ENCODE measurements at places on chromosomes 2 and 18.

DNA sequence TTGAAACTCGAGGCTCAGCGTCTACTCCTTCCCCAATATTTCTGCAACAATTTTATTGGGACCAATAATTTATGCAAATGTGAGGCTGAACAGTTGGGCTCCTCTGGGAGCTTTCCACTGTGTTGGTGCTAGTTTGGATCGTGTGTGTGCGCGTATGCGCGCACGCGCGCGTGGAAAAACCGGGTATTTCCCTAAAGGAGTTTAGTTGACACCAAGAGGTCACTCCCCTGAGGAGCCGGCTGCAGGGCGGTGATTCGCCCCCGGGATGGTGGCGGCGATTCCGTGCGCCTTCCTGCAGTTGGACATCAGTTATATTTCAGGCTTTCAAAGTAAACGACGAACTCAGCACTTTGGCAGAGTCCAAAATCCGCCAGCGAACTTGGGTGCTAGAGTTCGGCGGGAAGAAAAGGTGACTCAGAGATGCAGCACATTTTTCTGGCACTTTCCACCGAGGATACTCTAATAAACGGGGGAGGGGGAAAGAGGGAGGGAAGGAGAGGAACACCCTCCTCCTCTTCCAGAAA is 186.5 kb upstream of the FANCL start:
- DNase-seq = no peak

DNA sequence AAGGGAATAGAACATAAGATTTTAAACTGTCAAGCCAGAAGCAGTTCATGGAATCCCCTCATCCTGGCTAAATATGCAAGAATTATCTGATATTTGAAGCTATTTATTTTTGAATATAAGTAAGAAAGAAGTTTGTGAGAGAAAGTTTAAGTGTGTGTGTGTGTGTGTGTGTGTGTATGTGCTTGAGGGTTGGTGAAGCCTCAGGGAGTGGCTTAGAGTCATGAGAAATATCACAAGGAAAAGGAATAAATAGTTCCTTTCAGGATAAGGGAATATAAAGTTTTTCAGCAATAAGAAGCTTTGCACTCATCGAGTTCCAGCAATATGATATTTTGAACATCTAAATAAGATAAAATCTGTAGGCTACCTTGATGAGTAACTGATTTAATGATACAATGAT is 359.6 kb downstream of the MEIS1 start:
- no peak for DNase-seq

- DNase-seq = no peak
Observed at GRCh38 chr18:6222271-6222670, 192.4 kb downstream of the L3MBTL4 start.

DNA sequence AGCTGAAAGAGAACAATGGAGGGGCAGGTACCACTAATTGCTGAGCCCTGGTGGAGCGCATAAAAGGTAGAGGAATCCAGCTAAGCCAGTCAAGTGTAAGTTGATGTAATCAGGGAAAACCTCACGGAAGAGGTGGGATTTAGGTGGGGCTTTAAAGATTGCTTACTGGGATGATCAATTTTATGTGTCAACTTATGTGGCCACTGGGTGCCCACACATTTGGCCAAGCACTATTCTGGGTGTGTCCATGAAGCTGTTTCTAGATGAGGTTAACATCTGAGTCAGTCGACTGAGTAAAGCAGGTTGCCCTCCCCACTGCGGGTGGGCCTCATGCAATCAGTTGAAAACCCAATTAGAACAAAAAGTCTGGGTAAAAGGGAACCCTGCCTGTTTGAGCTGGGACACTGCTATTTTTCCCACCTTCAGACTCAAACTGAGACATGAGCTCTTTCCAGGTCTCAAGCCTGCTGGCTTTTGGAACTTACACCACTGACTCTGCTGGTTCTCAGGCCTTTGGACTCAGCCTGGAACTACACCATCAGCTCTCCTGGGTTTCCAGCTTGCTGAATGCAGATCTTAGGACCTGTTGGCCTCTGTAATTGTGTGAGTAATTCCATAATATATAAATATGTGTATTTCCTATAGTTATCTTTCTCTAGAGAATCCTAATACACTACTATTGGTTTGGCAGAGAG is 67.3 kb downstream of the MYO5B start:
- no peak for DNase-seq

GRCh38 chr2:218332288-218332687 is 24.4 kb upstream of the CATIP start:
- no peak for DNase-seq

GRCh38 chr2:179355881-179356280 is 91.2 kb upstream of the SESTD1 start:
- no peak for DNase-seq

- DNase-seq = no peak
Observed at GRCh38 chr2:73987948-73988700, 3.4 kb downstream of the TET3 start.

DNA sequence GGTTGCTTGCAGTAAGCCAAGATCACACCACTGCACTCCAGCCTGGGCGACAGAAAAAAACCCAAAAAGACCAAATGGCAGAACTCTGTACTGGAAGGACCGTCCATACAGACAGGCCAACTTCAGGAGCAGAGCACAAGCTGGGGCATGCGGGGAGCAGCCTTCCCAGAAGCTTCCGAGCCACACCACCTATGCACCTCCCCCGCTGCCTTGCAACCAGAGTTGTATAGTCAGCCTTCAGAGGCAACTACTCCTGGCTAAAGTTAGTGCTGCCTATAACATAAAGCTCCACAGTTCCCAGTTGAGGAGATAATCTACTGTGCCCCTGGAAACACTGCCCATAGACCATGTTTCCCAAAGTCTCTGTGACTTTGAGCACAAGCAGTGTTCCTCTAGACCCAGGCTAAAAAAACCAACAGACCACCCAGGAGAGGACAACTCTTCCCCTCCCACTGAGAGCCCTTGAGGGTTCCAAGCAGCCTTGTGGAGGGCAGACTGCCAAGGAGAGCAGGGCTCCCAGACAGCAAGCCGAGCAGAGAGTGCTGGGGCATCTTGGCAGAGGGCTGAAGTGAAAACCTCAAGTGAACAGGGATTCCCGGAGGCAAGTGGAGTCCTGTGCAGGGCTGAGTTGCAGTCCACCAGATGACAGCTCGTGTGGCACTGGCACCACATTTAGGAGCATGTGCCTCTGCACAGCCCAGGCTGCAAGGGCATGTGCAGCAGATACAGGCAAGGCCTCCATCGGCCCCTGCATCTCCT is 6.8 kb downstream of the SFT2D3 start:
- DNase-seq = no peak

- DNase-seq = no peak
Observed at GRCh38 chr2:64720535-64721319, 67.0 kb upstream of the SERTAD2 start.

- no peak for DNase-seq
Observed at GRCh38 chr2:235070063-235070706, 118.4 kb downstream of the SH3BP4 start.

DNA sequence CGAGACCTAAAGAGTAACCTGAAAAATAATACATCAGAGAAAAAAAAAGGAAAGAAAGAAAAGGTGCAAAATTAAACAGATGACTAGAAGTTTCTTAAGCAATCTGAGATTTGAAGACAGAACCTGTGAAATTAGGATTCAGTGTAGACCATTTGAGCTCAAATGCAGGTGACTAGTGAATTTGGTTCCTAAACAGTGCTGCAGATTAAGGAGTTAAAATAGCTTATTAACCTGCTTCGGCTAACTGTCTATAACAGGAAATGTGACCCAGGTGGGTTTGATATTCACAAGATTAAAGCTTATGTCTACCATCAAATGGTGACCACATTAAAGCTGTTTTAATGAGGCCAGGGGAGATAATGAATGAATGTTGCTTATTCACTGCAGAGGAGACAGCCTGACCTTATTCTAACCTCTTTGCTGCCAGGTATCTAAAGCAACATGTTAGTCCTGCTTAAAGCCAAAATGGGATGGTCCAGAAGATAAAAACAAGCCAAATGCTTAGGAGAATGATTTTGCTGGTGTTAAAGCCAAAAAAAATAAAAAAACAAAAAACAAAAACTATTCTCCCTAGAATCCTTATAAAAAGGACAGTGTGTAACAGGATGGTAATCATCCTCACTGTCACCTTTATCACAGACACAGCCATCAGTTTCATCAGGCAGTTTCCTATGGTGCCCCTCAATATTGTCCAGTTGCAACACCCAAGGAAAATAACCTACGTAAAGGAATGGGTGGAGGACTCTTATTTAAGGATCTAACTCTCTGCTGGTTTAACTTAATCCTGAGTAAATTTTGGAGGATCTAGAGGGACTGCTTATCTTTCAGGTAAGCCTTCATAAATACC is 769.0 kb upstream of the ZEB2 start:
- DNase-seq = no peak

DNA sequence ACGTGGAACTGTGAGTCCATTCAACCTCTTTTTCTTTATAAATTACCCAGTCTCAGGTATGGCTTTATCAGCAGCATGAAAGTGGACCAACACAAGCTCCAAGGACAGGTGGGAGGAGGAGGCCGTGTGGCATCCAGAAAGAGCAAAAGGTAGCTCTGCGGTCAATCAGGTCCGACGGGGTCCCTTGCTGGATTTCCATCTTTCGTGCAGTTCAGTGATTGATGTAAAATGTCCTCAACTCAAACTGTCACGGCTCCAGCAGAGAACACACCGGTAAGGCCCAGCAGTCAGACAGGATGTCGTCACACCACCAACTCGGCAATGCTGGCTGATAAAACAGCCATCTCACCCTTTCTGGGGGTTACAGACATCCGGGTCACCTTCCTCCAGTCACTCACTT is 123.3 kb downstream of the PXDN start:
- DNase-seq = no peak

DNA sequence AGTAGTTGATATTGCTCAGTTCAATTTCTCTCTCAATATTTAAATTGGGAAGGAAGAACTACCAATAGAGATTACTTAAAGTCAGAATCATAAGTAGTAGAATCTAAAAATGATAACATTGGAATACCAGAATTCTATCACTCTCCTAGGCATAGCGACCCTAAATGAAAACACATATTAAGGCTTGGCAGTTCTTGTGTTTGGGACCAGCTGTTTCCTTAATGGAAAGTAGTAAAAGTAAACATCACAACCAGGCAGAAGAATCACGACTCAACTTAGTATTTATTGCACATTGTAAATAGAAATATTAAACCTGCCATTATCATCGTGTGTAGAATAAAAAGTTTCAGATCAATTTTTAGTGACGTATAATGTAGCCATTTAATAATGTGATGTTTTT is 117.5 kb downstream of the SPHKAP start:
- no peak for DNase-seq

GRCh38 chr2:178895872-178896271 is 88.6 kb upstream of the TTN start:
- DNase-seq = no peak

GRCh38 chr18:54647176-54647575 is 56.1 kb downstream of the DYNAP start:
- no peak for DNase-seq

GRCh38 chr2:157468931-157469708 is 25.2 kb upstream of the CYTIP start:
- DNase-seq = no peak

DNA sequence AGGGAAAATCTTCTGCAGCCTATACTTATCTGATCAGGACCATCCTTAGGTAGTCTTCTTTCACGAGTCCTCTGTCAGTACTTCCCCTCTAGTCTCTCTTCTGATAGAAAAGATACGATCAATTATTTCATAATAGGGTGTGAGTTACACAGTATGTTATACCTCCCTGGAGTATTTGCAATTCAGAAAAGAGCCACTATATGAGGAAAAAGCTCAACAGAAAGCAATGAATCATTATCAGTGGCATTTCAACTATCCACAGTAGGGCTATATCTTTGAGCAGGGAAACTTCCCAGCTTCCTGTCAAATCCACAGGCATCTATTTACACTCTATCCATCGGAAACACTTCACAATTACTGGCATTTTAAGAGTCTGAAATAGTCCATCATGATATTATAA is 105.3 kb upstream of the ACVR2A start:
- no peak for DNase-seq

- no peak for DNase-seq
Observed at GRCh38 chr2:176470713-176471112, 201.5 kb downstream of the MTX2 start.

DNA sequence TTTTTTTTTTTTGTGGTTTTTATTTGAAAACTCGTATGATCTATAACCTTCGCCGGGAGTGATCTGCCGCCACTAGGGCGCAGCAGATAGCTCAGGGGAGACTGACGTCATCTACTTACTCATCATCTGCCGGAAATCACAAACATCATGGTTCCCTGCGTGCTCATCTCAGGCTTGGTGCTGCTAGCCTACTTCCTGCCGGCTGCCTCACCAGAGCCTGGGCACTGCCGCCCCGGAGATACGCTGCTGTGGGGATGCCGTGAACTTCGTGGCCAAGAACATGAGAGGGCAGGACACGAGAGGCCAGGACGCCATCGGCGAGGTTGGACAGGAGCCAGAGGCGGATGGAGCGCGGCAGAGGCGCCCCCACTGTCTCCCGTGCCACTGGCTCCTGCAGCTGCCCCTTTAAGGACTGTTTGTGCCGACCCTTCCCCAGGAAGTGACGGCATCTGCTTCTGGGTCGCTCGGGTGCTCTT is 68.8 kb downstream of the DOK6 start:
- peak; percentile 51 for DNase-seq

- DNase-seq = peak; percentile 16
Observed at GRCh38 chr18:63022429-63023022, 297.0 kb downstream of the BCL2 start.

- no peak for DNase-seq
Observed at GRCh38 chr18:79559436-79559835, 120.2 kb upstream of the CTDP1 start.

GRCh38 chr2:79179036-79179435 is 19.5 kb upstream of the REG3A start:
- no peak for DNase-seq

- no peak for DNase-seq
Observed at GRCh38 chr2:154551649-154552048, 146.8 kb upstream of the KCNJ3 start.

DNA sequence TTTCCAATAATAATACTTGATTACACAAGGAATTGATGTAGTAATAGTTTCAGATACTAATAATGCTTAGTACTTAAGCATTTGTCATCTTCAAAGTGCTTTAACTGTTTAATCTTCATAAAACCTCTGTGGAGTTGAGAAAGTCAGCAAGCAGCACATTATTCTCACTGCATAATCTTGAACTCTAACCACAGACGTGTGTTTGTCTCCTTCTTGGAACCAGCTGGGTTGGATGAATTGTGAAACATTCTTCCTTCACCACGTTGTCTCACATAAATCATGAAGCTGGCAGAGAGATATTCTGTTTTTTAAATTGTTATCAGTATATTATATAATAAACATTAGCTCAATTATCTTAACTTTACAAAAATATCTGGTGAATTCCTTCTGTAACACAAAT is 55.1 kb upstream of the LDAH start:
- DNase-seq = no peak

DNA sequence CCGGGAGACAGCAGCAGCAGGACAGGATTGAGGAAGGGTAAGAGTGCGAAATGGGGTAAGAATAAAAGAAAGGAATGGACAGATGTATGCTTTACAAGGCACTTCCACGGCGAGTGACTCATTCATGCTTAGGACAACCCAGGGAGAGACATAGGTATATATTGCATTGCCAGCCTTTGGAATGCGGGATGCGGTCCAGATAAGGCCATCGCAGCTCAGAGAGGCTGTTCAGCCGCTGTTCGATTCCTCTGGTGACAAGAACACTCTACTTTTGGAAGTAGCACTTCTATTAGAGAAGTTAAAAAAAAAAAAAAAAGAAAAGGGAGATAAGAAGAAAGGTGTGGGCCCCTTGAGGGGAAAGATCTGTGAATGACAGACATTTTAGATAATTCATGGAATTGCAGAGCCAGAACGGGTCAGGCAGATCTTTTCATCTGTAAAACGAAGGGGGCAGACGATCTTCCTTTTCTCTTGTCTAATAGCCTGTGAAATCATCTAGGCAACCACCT is 819 bp upstream of the NCOA1 start:
- DNase-seq = no peak

GRCh38 chr18:30632071-30632698 is 410.4 kb downstream of the DSC3 start:
- no peak for DNase-seq

All from stimulated activated CD4-positive, alpha-beta T cell treated with anti-CD3 and anti-CD28 coated beads, Interleukin-15, amount 100 ng/mL, for 48 hours (primary cell).